PC-9 (cell line): ENCODE measurements at places on chromosomes 5 and 9.

GRCh38 chr5:78972654-78973428 is 12.3 kb downstream of the ARSB start:
- no peak for DNase-seq

GRCh38 chr9:125821078-125821477 is 73.9 kb downstream of the PBX3 start:
- no peak for DNase-seq

DNA sequence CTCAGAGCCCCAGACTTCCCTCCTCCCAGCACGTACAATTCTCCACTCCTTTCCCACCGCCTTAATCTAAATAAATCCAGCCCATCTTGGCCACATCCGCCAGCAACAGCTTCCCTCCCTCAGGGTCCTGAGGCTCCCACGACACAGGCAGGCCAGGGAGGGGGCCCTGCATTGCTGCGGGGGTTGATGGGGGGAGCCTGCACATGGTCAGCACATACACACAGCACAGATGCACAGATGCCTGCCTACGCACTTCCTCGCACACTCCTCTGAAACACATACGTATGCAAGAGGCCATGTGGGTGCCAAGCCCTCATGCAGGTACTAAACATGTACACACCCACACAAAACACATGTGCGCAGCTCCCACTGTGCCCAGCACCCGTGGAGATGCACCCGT is 14.8 kb downstream of the PDGFRB start:
- DNase-seq, result no peak

DNA sequence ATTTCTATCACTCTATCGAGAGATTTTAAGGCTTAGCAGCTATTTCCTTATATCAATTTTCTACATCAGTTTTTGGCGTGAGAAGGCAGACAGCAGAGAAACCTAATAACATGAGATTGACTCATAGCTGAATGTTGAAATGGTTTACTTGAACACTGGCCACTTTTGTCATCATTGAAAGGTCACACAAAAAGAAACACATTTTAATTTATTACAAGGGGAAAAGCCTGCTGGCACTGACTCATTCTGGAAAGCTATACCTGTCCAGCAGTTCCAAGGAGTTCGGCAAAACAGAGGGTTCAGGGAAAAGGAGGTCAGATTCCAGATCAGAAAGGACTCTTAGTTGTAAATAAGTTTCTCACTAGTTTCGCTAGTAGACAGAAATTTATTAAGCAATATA is 566.4 kb downstream of the DNAH5 start:
- DNase-seq, result peak; percentile 74

DNA sequence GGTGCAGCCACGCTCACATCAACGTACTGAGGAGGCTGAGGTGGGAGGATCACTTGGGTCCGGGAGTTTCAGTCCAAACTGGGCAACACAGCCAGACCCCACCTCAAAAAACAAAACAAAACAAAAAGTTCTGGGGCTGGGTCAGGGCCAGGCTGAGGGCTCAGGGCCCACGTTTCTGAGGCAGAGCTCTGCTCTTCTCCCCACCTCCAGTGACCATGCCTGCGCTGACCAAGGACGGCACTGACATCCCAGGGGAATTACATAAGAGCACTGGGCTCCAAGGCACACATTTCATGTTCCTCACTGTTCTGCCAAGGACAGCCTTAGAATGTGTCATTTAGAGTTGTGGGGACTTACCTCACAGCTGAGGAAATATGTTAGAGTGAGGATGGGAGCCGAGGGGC is 40.4 kb upstream of the TESK1 start:
- no peak for DNase-seq

DNA sequence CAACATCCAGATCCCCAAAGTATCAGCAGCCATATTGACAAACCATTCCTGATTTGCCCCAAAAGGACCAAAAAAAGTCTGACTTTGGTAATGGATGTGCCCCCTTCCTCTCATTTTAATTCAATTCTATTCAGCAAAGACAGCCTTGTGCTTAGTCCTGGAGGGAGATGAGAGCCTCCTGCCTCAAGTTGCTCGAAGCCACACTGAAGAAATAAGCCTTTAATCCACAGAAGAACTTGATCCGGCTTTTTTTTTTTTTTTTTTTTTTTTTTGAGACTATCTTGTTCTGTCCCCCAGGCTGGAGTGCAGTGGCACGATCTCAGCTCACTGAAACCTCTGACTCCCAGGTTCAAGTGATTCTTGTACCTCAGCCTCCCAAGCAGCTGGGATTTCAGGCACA is 8.4 kb upstream of the PAX5 start:
- DNase-seq, result no peak
